Heart left ventricle (tissue), 16 donors: ENCODE measurements at places on chromosomes 11 and 22. TPM values are rescaled to one million over a fixed set of nuclear protein-coding genes. Genes with fewer than 3 reads are reported as not detected.

- H3K27me3 ChIP-seq, result no peaks in the 10 kb centered on the region
- peaks cover 23% of the 10 kb centered on the region for H3K36me3 ChIP-seq
- no peak for DNase-seq
- no peak overlapping the region for H3K27ac ChIP-seq
Measured at GRCh38 chr11:75262436-75262835, 21.9 kb downstream of the TPBGL start.

DNA sequence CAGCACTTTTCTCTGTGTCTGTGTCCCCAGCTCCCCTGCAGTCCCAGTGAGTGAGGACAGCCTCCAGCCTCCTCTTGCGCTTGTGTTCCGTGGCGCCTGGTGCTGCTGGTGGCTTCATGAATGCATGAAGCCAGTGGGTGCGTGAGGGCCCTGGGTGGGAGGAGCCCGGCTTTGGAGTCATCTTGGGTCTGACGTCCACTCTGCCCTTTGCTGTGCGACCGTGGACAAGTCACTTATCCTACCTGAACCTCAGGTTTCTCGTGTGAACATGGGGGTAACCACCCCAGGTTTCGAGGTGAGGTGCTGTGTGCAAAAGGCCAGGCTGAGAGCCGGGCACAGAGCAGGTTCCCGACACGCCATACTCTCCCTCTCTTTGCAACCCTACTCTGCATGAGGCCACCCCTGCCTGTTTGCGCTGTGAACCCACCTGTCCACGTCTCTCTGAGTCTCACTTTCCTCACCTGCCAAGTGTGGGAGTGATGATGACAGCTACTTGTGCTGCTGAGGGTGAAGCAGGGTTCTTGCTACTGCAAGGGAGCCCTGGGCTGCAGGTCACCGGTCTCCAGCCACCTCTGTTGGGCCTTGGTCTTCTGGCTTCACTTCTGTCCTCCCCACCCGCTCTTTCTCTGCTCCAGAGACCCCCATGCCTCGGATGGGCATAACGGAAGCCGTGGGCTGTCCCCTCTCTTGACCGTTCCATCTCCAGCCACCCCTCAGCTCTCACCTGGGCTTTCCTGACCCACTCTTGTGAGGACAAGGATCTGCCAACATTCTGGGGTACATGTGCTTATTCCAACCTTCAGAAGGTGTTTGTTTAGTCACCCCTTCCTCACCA lies 537.6 kb downstream of the TBC1D22A start:
- no peaks in the 10 kb centered on the region for H3K4me1 ChIP-seq
- no peak overlapping the region for H3K27ac ChIP-seq
- H3K4me3 ChIP-seq, result no peak overlapping the region
- peak; percentile 0 for DNase-seq
- H3K36me3 ChIP-seq, result no peaks in the 10 kb centered on the region
- H3K27me3 ChIP-seq, result no peaks in the 10 kb centered on the region

DNA sequence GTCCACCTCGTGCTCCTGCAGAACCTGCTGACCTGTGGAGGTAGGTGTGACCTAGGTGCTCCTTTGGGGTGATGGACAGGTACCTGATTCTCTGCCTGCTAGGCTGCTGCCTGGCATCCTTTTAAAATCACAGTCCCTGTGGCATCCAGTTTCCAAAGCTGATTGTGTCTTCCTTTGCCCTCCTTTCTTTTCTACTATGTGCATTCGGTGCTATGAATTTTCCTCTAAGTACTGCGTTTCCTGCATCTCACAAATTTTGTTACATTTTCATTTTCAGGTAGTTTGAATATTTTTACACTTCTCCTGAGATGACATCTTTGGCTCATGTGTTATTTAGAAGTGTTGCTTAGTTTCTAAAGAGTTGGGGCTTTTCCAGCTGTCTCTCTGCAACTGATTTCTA lies 30.9 kb upstream of the PPP6R3 start:
- H3K4me1 ChIP-seq, result peaks cover 13% of the 10 kb centered on the region
- DNase-seq, result no peak
- no peak overlapping the region for H3K4me3 ChIP-seq
- no peak overlapping the region for H3K27ac ChIP-seq

GRCh38 chr11:83694191-83694910 lies 408.2 kb upstream of the CCDC90B start:
- H3K27me3 ChIP-seq, result no peaks in the 10 kb centered on the region
- H3K36me3 ChIP-seq, result no peaks in the 10 kb centered on the region
- H3K4me3 ChIP-seq, result no peak overlapping the region
- no peak for DNase-seq
- no peak overlapping the region for H3K27ac ChIP-seq

- no peak for DNase-seq
- no peaks in the 10 kb centered on the region for H3K36me3 ChIP-seq
- no peaks in the 10 kb centered on the region for H3K4me1 ChIP-seq
- H3K27me3 ChIP-seq, result peaks cover 46% of the 10 kb centered on the region
- H3K27ac ChIP-seq, result no peak overlapping the region
Measured at GRCh38 chr22:22948651-22949571, 61.3 kb downstream of the IGLL5 start.

- DNase-seq, result peak; percentile 88
- peaks cover 19% of the 10 kb centered on the region for H3K4me1 ChIP-seq
- H3K27ac ChIP-seq, result peak overlapping the region; percentile 71
- H3K27me3 ChIP-seq, result no peaks in the 10 kb centered on the region
- H3K4me3 ChIP-seq, result peak overlapping the region; percentile 5
Measured at GRCh38 chr11:64007629-64008282, 21.5 kb downstream of the OTUB1 start.

DNA sequence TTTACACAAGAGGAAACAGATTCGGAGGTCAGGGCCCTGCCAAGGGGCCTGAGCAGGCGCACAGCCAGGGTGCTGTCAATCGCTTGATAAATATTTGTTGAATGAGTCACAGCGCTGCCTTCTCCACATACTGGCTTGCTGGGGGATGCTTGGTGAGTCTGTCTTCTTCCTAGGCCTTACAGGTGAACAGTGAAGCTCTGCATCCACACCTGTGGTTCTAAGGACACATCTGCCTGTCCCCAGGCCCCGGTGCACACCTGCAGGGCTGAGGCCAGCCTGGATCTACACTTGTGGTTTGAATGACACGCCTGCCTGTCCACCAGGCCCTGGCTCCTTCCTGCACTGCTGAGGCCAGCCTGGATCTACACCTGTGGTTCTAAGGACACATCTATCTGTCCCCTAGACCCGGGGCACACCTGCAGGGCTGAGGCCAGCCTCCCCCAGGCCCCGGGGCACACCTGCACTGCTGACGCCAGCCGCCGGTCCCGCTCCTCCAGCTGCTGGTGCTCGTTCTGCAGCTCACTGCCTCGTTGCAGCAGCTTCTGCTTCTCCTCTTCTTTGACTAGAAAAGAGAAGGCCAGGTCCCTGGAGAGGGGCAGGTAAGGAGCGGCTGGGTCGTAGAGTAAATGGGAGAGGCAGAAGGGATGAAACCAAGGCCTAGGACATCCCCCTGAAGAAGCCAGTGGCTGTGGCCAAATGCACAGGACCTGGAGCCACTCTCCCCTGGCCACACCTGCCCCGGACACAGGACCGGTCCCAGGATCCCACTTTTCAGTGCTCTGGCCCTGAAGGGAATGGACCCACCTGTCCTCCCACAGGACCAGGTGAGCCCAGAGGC lies 124.6 kb downstream of the PHF21B start:
- H3K4me3 ChIP-seq, result no peak overlapping the region
- no peaks in the 10 kb centered on the region for H3K36me3 ChIP-seq
- no peak overlapping the region for H3K27ac ChIP-seq
- no peaks in the 10 kb centered on the region for H3K27me3 ChIP-seq

- no peaks in the 10 kb centered on the region for H3K4me1 ChIP-seq
- no peaks in the 10 kb centered on the region for H3K27me3 ChIP-seq
- no peak for DNase-seq
- no peak overlapping the region for H3K27ac ChIP-seq
Measured at GRCh38 chr11:117614728-117615127, 182.3 kb downstream of the DSCAML1 start.

GRCh38 chr11:6548641-6549040 lies 51.6 kb downstream of the DNHD1 start:
- no peaks in the 10 kb centered on the region for H3K4me1 ChIP-seq
- no peaks in the 10 kb centered on the region for H3K36me3 ChIP-seq
- DNase-seq, result no peak
- H3K27ac ChIP-seq, result no peak overlapping the region
- H3K4me3 ChIP-seq, result no peak overlapping the region

DNA sequence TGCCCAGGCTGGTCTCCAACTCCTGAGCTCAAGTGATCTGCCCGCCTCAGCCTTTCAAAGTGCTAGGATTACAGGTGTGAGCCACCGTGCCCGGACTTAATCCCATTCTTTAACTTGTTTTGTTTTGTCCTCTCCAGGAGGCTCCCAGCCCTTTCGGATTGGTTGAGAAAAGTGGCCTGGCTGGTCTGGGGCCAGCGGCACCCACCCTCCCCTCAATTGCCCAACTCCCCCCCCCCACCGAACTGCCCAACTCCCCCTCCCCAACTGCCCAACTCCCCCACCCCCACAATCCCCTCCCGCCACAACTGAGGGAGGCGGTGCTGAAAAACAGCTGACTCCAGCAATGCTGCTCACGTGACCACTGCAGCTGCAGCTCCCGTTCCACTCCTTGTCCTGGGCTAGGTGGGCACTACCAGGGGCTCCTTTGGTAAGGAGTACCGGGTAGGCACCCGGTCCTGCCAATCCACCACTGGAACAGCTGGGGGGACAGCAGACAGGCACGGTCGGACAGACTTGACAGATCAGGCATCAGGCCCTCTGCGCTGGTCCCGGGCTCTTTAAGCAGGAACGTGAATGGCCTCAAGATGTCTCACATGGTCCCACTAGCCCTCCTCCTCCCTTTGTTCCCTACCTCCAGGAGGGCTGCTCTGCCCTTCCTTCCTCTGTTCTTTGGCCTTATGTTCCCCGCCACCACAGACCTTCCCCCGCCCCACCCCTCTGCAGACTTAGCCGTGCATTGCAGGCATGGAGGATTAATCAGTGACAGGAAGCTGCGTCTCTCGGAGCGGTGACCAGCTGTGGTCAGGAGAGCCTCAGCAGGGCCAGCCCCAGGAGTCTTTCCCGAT lies at the start of gene TCN2:
Gene TCN2, plus strand, starts transcription at position 720 of the 845 bp plus-strand sequence. CDS start 158 bp downstream, outside the sequence.
- H3K27ac ChIP-seq, result peak within 1 kb of the TSS; percentile 76
- DNase-seq, result peak; percentile 80
- H3K4me1 ChIP-seq, result peaks cover 24% of the 10 kb centered on the region
- peaks cover 10% of the 10 kb centered on the region for H3K36me3 ChIP-seq

DNA sequence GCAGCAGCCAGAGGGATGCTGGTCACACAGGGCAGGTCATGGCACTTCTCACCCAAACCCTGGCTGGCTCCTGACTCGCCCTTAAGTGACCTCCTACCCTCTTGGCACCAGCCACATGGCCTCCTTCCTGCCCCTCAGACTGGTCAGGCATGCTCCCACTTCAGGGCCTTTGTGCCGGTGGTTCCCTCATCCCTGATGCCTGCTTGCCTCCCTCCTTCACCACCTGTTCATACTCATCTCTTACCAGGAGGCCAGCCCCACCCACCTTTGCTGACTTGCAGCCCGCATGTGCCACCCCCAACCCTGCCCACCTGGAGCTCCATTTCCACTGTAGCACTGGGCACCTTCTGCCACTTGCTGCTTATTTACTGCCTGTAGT lies 20.1 kb downstream of the GNAZ start:
- H3K4me1 ChIP-seq, result no peaks in the 10 kb centered on the region
- no peak for DNase-seq

DNA sequence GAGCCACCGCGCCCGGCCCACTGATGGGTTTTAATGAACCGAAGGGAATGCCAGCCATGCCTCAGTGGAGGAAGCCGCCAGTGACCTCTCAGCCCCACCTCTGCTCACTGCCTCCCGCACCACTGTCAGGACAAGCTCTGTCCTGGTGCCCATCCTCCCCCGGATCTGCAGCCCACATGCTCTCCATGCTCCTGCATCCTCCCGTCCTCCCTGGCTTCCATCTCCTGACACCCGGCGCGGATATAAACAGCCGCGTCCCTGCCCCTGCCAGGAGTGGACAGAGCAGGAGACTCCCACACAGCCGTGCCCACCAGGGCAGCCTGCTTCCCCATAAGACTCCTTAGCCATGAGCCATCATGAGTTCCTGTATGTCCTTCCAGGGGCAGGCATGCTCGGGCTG lies 26.9 kb downstream of the MACROD1 start:
- no peaks in the 10 kb centered on the region for H3K27me3 ChIP-seq
- DNase-seq, result no peak
- no peak overlapping the region for H3K27ac ChIP-seq
- H3K36me3 ChIP-seq, result no peaks in the 10 kb centered on the region

Gene PATE1
- total RNA-seq, result not detected

Gene OR52A1
- total RNA-seq, result not detected

Gene OR8D4
- not detected for total RNA-seq
